Coronary artery (tissue), 2 donors: ENCODE measurements at places on chromosomes 7 and 10.

GRCh38 chr10:21969326-21970287 is 33.9 kb downstream of the DNAJC1 start:
- DNase-seq = no peak

GRCh38 chr7:72326365-72326764 is 85.8 kb downstream of the CALN1 start:
- DNase-seq = no peak

DNA sequence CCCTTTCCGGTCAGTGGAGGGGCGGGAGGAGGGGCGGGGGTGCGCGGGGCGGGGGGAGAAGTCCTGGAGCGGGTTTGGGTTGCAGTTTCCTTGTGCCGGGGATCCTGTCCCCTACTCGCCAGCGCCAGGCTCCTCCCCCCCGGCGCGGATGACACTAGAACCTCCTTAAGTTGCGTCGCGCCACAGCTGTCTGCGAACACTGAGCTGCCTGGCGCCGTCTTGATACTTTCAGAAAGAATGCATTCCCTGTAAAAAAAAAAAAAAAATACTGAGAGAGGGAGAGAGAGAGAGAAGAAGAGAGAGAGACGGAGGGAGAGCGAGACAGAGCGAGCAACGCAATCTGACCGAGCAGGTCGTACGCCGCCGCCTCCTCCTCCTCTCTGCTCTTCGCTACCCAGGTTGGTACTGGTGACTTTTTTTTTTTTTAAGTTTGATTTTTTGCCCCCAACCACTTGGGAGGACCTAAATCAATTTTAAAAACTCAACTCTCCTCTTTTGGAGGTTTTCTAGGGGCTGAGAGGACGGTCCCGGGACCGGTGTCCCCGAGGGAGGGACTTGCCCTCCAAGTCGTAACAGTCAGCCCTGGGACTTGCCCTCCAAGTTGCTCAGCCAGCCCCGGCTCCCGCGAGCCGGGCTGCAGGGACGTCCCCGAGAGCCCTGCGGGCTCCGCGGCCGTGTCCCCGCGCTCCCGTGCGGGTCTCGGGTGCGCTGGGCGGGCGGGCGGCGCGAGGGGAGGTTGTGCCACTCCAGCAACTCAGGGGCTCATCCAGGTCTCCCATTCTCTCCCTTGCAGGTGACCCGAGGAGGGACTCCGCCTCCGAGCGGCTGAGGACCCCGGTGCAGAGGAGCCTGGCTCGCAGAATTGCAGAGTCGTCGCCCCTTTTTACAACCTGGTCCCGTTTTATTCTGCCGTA is at the start of gene GATA3:
TSS of gene GATA3 (plus strand) at position 195 of the 914 bp plus-strand sequence. CDS start 968 bp downstream, outside the sequence.
- no peak for DNase-seq

DNA sequence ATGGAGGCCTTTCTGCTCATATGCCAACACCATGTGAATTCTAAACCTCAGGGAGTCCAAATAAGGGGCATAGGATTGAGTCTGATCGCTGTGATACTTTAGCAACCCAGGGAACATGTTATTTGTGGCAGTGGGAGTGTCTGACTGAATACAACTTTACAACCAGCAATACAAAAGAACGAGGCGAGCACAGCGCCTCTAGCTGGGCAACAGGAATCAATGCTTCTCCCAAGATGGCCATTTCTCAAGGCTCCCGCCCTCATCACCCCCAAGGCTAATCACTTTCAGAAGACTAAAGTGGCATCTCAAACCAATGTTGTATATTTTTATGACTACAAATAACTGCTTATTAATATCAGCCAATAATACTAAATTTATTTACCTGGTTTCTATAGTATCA is 28.1 kb downstream of the YWHAG start:
- no peak for DNase-seq

GRCh38 chr10:61786728-61787127 is 114.8 kb upstream of the ARID5B start:
- DNase-seq = no peak

DNA sequence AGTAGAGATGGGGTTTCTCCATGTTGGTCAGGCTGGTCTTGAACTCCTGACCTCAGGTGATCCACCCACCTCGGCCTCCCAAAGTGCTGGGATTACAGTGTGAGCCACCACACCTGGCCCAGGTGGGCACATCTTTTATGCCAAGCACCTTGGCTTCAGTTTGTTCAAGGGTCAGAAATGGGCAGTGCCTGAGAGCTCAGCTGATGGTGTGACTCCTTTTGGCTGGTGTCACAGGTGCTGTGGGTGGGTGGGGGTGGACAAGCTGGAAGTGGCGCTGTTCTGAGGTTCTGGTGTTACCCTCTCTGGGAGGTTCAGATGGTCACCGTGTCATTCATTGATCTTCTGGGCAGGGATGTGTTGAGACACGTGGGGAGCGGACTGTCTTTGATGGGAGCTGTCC is 11.5 kb downstream of the ADCY1 start:
- no peak for DNase-seq

DNA sequence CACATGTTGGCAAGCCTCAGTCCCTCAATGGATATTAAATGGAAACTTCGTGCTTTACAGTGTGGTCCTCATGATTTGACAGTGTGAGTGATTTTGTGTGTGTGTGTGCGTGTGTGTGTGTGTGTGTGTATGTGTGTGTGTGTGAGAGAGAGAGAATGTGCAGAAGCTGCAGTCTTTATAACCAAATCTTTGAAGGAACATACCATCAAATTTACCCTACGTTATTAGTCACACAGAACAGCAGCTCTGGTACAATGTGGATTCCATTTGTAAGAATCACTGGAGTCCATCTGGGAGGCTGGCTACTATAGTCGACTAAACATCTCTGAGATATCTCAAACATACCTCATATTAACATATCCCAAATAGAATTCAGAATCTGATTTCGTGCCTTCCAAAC is 928.0 kb upstream of the POT1 start:
- no peak for DNase-seq

- DNase-seq = no peak
Observed at GRCh38 chr10:87750001-87750671, 67.9 kb downstream of the ATAD1 start.

DNA sequence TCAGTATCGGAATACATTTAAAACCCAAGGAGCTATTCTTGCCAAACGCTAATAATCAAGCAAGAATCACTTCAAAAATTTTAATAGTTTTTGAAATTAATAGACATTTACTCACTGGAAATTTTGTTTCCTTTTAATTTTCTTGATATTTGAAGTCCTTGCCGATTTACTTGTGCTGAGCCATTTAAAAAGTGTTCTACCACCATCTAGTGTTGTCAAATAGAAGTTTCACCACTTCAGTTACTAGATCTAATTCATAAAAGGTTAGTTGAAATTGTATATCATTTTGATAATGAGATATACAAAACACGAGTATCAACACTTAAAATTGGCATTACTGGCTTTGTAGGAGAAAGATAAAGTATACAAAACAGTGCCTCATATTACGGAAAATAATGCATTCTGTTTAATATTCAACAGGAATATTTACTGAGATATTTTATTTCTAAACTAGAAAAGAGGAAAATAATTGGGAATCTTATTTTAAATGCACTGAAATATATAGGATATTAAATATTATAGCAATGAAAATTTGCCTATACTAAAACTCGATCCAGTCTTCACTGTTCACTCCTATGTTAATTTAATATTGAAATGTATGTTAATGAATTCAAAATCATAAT is 664.8 kb upstream of the SEMA3D start:
- no peak for DNase-seq

DNA sequence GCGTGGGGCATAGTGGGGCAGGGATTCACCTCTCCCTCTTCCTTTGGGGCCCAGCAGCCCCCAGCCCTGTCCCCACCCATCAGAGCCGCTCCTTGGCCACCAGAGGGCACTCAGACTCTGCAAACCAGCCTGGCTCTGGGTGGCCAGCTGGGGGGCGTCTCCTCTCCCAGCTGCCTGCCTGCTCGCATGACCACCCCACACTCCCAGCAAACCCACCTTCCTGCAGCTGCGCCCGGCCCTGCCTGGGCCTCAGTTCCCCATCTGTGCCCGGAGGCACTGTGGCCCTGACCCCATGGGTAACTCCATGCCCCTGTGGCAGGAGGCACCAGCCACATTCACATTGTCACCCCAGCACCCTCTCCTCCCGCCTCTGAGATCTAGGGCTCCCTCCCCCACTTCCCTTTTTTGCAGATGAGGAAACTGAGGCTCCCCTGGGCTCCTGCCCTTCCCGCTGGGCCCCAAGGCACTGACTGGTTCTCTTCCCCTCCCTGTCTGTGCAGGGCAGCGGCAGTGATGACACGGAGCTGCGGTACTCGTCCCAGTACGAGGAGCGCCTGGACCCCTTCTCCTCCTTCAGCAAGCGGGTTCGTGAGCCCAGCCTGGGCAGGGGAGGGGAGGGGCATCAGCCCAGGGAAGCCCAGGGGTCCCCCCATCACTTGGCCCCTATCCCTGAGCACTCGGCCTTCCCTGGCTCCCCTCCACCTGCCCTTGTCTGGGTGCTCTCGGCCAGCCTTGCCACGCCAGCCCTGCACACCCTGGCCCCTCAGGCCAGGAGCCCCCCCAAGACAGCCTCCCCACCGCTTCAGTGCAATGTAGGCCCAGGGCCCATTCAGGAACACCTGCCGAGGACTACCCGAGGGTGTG is 6.9 kb upstream of the SH2B2 start:
- DNase-seq = no peak

DNA sequence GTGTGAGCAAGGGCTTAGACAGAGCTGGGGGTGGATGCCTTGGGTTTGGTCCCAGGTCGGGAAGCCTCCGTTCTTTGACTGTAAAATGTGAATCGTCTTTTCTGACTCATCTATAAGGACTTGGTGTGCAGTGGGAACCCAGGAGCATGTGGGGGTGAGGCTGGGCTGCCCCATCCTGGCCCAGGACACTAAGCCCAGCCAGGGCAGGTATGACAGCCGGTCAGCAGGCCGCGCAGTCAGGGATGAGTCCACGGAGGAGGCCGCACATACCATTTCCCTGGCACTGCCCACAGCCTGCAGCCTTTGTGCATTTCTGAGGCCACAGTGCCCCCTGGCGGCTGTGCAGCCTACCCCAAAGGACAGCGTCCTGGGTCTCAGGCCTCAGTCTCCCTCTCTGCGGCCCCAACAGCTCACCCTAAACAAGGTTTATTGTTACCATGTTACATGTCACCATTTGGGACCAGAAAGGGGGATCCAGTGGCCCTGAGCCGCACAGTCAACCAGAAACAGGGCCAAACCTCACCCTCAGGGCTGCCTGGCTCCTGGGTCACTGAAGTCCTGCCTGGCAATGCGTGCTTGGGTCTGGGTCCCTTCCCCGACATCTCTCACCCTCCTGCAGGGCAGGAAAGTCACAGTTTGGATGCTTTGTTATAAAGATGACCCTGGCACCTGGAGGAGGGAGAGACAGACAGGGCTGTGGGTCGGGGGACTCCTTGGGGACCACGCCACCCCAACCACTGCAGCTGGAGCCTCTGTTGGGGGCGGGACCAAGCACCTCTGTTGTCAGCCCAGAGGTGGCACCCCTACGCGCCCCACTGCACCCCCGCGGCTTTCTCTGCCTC is 14.4 kb upstream of the SH2B2 start:
- no peak for DNase-seq

DNA sequence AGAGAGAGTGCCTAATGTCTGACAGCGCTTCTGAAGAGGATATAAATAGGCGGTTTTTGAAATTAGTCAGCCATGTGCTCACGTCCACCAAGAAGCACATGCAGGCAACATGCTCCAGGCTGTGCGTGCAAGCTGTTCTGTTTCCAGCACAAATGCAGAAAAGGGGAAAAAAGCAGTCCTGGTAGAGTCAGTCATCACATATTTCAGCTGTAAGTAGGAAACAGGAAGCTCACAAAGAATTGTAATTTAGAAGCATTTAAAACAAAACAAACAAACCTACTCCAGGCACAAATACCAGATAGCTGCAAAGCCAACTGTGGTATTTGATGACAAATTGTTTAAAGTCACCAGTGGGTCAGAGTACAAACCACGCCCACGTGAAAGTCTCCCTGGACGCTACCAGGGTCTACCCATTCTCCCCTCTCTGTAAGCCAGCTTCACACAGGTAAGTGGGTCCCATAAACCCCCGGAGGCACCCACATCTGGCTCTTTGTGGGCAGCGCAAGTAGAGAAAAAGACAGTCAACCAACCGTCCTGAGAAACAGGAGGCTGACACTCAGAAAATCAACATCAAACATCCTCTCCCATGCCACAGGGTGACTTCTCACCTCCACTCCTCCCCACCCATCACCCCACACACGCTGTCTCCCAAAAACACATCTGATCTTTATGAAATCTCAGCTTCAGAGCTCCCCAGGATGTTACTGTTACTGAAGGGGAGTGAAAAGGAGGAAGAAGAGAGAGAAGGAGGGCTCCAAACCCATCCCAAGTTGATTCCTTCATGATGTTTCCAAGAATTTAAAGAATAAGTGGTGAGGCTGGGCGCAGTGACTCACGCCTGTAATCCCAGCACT is 186.4 kb downstream of the FAM107B start:
- DNase-seq = no peak

DNA sequence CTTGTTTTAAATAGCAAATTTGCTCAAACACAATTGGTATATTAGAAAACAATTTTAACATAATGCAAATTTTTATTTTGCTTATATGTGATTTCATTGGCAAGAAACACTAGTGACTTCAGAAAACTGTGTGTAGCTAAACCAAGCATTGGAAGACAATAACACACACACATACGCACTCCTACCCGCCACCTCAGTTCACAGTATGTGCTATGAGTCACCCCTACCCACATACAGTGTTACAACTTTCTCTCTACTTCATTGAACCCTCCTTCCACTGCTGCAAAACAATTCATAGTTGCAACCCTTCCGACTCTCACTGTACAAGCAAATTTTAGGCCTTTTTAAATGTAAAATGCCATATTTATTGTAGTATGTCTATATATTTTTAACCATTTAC is 119.9 kb upstream of the THSD7A start:
- no peak for DNase-seq

GRCh38 chr7:84261509-84261908 is 66.9 kb upstream of the SEMA3A start:
- DNase-seq = no peak

DNA sequence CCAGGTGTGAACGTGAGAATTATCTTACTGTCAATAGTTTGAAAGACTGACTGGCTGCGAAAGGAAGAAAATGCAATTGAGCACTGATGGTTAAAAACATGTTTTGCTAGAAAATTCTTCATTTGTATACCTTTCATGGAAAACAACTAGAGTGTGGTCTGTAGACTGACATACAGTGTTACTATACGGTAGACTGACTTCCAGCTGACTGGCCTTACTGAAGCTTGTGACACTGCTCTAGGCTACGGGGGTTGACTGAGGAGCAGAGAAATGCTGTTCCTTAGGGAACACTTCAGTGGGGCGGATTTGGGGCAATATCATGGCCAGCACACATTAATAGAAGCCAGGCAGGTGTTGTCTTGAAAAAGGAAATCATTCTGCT is 25.9 kb upstream of the DDC start:
- no peak for DNase-seq

DNA sequence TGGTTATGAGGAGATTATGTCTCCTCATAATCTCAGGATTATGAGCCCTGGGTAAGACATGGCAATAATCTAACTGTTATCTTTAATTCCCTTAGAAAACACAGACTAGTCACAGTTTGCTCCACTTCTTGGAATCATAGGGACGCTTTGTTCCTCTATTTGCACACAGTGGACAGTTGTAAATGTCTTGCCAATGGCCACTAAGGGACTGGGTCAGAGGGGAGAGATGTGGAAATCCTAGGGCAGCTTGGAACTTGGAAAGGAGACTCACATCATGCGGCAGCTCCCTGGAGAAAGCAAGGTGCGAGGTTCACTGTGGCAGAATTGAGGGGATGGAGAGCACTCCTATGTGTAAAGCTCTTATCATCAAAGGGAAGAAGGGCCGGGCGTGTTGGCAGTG is 266.1 kb downstream of the PRPF18 start:
- no peak for DNase-seq
